ENCODE measurements at places on chromosomes 4 and X.

DNA sequence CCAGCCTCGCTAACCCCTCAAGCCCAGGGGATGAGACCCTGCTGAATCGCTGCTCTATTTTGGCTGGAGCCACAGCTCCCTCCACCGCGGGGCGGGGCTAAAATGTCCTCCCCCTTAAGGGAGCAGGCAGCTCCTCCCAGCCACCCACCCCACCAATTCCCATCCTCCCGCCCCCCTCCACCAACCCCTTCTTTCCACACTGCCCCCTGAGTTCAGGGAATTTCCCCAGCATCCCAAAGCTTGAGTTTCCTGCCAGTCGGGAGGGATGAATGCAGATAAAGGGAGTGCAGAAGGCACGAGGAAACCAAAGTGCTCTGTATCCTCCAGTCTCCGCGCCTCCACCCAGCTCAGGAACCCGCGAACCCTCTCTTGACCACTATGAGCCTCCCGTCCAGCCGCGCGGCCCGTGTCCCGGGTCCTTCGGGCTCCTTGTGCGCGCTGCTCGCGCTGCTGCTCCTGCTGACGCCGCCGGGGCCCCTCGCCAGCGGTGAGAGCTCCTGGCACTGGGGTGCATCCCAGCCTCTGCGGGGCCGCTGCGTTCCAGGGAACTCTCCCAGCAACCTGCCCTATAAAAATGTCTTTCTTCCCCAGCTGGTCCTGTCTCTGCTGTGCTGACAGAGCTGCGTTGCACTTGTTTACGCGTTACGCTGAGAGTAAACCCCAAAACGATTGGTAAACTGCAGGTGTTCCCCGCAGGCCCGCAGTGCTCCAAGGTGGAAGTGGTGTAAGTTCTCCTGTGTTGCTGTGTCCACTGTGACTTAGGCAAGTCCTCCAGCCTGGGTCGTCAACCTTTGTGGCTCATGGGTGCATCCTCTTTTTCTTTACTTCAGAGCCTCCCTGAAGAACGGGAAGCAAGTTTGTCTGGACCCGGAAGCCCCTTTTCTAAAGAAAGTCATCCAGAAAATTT lies at the start of gene CXCL6:
CXCL6 (plus strand) TSS at position 306 of the 907 bp plus-strand sequence; CDS start at position 379, 73 bp downstream.
- peak; percentile 37 for DNase-seq

GRCh38 chr4:119785963-119786362 lies 157.4 kb upstream of the PDE5A start:
- DNase-seq, result no peak

GRCh38 chrX:43661521-43662240 lies 5.6 kb downstream of the MAOA start:
- no peak for DNase-seq

- no peak for DNase-seq
These were observed 16.8 kb downstream of the BANK1 start for GRCh38 chr4:101807351-101807750.

- DNase-seq, result peak; percentile 35
These were observed 840.6 kb downstream of the NLGN4X start for GRCh38 chrX:5388087-5388486.

GRCh38 chr4:38099020-38099600 lies 138.9 kb downstream of the PTTG2 start:
- no peak for DNase-seq

- DNase-seq, result no peak
These were observed 53.6 kb downstream of the EVC2 start for GRCh38 chr4:5654791-5655190.

DNA sequence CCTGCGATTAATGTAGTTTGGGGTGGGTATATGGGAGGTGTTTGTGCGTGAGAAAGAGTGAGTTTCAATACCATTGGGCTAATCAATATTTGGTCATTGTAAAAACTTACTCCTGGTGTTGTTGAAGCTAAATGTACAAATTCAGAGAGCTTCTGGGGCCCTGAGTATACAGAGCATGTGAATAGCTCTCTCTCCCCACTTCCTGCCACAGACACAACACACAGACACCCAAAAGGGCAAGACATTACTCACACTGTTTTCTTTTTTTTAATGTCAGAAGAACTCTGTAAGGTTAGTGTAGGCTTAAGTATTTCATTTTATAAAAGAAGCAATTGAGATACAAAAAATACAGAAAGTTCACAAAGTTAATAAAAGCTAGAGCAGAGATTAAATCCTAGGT lies 151.3 kb upstream of the KCNIP4 start:
- DNase-seq, result no peak

DNA sequence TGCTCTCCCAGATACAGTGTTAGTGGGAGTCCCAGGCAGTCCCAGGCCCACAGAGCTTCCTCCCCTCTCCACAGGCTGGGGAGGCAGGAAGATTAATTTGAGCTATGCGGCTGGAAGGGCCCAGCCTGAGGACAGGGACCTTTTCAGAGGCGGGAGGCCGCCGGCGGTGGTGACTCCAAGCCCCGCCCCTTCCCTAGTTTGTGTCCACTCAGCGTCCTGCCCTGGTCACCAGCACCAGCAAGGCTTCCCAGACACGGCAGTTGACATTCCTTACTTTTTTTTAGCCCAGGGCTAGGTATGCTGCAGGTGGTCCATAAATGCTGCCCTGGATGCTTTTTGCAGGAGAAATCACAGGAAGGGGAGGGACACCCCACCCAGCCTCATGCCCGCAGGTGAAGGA lies 67.7 kb upstream of the LRPAP1 start:
- no peak for DNase-seq

GRCh38 chr4:178963446-178964045 lies 1521.3 kb upstream of the AGA start:
- DNase-seq, result no peak

GRCh38 chr4:23728393-23728792 lies 161.5 kb downstream of the PPARGC1A start:
- no peak for DNase-seq

DNA sequence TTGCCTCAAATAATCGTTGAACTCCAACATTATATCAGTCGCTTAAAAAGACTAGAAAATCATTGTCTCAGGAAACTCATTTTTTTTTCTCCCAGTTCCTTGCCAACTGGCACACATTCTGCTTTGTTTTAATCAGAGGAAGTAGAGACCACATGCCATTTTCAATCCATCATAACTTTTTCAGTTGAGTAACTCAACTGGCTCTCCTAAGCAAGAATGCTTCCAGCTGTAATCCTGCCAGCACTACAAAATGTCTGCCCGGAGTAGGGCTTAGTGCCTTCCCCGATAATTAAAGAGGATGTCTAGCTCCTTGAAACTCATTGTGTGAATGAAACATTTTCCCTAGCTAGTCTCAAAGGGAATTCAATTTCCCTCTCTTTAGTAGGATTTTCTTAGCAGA lies 33.0 kb downstream of the FREM3 start:
- DNase-seq, result no peak

DNA sequence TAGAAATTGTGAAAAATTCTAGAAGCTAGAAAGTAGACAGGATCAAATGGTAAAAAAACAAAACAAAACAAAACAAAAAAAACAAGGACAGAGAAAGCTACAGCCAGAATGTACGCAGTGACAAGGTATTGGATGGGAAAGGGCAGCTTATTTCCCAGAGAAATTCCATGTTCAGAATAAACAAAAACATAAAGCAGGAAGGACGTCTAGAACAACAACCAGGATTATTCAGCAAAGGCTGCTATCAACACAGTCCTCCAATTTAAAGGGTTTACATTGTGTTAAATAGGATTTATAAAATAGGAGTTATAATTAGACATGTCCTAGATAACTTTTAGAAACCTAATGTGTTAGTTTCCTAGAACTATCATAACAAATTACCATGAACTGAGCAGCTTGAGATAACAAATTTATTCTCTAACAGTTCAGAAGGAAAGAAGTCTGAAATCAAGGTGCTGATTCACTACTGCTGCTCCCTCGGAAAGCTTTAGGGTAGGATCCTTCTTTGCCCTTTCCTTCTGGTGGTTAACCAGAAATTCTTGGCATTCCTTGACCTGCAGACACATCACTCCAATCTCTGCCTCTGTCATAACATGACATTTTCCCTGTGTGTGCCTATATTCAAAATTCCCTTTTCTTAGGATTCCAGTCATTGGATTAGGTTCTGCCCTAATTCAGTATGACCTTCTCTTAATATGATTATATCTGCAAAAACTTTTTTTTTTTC lies 175.6 kb downstream of the SNCA start:
- no peak for DNase-seq
